Activated CD8-positive, alpha-beta memory T cell treated with anti-CD3 and anti-CD28 coated beads for 48 hours (primary cell): ENCODE measurements at places on chromosomes 3 and 15.

- DNase-seq, result no peak
Measured at GRCh38 chr15:71957026-71957425, 146.7 kb downstream of the NR2E3 start.

- DNase-seq, result no peak
Measured at GRCh38 chr3:11212299-11212608, 58.0 kb downstream of the HRH1 start.

- DNase-seq, result no peak
Measured at GRCh38 chr3:38793721-38794120, 22.3 kb downstream of the SCN10A start.

DNA sequence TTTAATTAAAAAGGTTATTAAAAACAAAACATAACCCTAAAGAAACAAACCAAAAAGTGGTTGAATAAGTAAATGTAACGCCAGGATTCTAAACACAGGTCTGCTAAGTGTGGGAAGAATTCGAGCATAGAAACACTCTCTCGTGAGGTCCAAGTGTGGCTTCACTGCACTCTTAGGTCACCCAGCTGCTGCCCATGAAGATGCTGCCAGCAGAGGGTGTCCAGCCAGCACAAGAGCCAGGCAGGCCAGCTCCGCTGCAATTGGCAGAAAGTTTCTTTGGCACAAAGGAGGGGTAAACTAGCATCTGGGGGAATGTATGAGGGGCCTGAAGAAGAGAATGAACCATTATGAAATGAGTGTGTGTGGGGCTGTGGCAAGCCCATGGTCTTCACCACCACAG lies 215.7 kb upstream of the FEZF2 start:
- no peak for DNase-seq

DNA sequence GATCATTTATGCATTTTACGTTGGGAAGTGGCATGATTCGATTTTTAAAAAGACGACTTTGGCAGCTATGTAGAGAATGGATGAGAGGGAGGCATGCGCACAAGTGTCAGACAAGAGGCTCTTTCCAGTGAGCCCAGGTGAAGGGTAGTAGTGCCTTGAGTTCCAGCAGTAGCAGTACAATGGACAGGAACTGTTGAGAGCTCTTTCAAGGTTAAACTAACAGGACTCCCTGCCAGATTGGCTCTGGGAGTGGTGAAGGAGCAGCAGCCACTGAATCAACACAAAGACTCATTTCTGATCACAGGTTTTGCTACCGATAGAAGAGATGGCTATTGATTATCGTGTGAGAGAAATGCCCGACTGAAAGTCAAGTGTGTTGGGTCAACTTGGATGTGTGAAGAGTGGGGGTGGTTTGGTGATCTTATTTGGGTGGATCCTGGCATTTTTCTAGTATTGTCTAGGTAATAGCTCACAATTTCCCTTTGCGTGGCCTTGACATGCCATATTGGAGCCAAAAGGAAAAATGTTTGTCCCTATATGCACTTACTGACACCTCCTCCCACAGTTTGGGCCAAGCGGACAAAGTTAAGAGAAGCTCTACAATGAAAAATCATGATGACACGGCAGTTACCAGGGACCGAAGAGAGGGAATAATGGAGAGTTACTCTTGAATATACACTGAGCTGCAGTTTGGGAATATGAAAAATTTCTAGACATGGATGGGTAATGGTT lies 81.6 kb upstream of the MDFIC2 start:
- no peak for DNase-seq

GRCh38 chr15:69735121-69735520 lies 282.5 kb downstream of the RPLP1 start:
- no peak for DNase-seq

- DNase-seq, result no peak
Measured at GRCh38 chr3:73405853-73406252, 218.9 kb downstream of the PDZRN3 start.

- DNase-seq, result no peak
Measured at GRCh38 chr3:111035316-111035715, 36.3 kb upstream of the NECTIN3 start.

- DNase-seq, result no peak
Measured at GRCh38 chr15:51634591-51635198, 12.1 kb upstream of the DMXL2 start.

DNA sequence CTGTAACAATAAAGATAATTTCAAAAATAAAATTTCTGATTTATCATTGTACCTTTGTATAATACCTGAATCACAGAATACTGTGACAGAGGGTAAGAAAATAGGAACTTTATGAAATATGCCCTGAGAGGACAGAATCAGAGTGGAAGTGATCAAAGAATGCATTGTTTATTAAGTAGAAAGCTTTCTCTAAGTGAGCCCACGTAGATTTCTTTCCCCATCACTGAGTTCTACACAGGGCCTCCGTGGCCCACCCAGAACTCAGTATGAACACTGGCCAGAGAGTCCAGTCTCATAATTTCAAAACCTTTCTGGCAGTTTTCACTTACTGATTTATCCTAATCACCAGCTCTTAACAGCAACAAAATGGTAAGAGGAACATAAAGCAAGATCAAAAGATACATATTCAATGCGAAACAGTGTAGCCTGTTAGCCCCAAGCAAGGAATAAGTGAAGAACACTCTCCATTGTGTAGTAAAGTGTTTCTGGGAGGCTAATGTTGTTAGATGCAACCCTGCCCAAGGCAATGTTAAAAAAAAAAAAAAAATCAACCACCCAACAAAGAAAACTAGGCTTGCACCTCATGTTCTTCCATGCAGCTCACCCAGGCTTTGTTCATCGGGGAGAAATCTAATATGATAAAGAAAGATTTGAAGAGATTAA lies 341.3 kb downstream of the LSAMP start:
- DNase-seq, result no peak

- DNase-seq, result no peak
Measured at GRCh38 chr15:92696096-92696495, 40.5 kb upstream of the FAM174B start.

GRCh38 chr15:91867581-91868026 lies 14.1 kb downstream of the SLCO3A1 start:
- DNase-seq, result no peak

- DNase-seq, result peak; percentile 1
Measured at GRCh38 chr3:56347219-56347871, 120.9 kb downstream of the ERC2 start.

- DNase-seq, result no peak
Measured at GRCh38 chr3:84692261-84692660, 266.5 kb upstream of the CADM2 start.

GRCh38 chr3:52518723-52519444 lies 14.8 kb downstream of the NT5DC2 start:
- DNase-seq, result no peak

DNA sequence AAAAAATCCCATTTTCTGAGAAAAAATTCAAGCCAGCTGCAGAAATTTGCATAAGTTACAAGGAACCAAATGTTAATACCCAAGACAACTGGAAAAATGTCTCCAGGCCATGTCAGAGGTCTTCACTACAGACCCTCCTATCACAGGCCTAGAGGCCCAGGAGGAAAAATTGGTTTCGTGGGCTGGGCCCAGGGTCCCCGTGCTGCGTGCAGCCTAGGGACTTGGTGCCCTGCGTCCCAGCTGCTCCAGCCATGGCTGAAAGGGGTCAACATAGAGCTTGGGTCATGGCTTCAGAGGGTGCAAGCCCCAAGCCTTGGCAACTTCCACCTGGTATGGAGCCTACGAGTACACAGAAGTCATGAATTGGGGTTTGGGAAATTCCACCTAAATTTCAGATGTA lies 78.0 kb downstream of the MYH15 start:
- DNase-seq, result no peak

- no peak for DNase-seq
Measured at GRCh38 chr3:188276375-188276774, 122.4 kb downstream of the LPP start.

DNA sequence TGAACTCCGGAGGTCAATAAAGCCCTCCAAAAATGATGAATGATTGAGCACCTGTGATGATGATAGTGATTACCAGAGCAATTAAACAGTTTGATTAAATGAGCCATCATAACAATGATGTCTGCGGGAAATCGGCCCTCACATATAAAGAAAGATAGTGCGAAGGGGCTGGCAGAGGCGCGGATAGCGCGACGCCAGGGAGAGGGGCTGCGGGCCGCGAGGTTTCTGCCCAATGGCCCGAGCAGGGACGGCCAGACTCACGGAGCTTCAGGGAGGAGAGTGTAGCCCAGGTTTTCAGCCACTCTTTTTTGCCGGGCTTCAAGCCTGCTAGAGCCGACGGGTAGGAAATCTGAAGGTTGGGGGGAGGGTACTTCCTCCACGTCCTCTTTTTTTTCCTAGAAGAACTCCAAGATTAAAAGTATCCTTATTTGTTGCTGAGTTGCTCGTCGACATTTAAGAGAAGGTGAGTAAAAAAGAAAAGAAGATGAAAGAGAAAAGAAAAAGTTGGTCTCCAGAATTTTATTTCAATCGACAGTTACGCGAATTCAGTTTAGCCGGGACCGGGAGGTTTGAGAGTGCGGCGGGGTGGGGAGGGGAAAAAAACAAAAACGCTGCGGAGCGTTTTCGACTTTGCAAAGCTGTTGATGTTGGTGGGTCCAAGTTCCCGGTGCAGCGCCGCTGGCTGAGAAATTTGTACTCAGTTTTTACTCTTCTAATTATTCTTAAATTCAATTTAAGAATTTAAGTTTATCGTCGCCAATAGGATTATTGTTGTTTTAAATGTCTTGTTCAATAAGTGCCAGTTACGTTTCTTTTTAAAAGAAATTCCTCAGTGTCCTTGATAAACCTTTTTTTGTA lies 2.2 kb upstream of the MEIS2 start:
- no peak for DNase-seq
